ENCODE measurements at places on chromosomes 11 and 22.

- DNase-seq: no peak
These were observed 73.5 kb downstream of the BRD1 start for GRCh38 chr22:49753961-49754695.

GRCh38 chr22:48445113-48445827, 1382.4 kb downstream of the BRD1 start:
- DNase-seq: no peak

- no peak for DNase-seq
These were observed 11.7 kb upstream of the HTATIP2 start for GRCh38 chr11:20351751-20352262.

DNA sequence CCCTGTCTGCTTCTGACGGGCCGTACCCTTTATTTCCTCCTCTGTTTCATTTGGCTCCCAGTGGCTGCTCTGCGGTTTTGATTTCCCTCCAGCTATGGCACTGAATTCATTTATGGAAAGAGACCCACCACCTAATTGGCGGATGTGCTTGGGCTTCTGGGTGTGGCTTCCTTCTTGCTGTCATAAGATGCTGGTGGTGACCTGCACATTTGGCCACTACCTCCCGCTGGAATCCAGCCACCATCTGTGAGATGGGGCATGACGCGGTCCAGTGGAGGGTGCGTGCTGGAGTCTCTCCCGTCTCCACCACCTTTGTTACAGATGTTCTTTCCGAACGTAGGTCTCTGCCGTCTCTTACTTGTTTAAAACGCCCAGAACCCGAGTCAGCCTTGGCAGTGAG, 47.7 kb upstream of the FADD start:
- DNase-seq: no peak

GRCh38 chr11:34926831-34927132, 10.4 kb downstream of the PDHX start:
- DNase-seq: no peak

GRCh38 chr11:109512249-109512648, 90.3 kb downstream of the C11orf87 start:
- DNase-seq: no peak

DNA sequence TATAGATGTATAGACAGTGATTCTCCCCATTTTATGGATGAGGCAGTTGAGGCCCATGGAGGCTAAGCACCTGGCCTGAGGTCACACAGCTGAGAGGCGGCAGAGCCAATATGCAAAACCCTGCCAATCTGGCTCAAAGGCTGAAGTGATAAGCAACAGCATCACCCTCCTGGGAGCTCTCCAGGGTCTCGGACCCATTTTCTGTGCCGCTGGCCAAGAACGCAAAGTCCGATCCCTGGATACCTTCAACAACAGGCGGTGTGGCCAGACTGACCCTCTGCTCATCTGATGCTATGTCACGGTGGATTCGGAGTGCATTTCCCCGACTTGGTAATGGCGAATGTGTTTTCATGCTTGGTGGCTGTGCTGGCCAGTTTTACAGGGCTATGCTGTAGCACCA, 595.0 kb downstream of the TBC1D22A start:
- no peak for DNase-seq

- no peak for DNase-seq
These were observed 2.1 kb upstream of the EIF3M start for GRCh38 chr11:32581556-32581955.
